ENCODE measurements at places on chromosomes 6 and 20.

DNA sequence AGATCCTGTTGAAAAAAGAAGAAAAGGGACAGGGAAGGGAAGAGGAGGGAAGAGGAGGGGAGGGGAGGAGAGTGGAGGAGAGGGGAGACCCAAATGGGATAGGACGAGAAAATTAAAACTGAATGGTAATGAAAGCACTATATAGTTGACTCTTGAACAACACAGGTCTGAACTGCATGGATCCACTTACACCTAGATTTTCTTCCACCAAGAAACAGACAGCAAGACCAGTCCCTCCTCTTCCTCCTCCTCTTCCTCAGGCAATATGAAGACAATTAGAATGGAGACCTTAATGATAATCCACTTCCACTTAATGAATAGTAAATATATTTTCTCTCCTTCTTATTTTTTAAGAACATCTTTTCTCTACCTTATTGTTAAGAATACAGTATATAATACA is 113.5 kb downstream of the EPB41L2 start:
- no peak for DNase-seq

GRCh38 chr6:90435207-90435899 is 138.7 kb upstream of the BACH2 start:
- no peak for DNase-seq

DNA sequence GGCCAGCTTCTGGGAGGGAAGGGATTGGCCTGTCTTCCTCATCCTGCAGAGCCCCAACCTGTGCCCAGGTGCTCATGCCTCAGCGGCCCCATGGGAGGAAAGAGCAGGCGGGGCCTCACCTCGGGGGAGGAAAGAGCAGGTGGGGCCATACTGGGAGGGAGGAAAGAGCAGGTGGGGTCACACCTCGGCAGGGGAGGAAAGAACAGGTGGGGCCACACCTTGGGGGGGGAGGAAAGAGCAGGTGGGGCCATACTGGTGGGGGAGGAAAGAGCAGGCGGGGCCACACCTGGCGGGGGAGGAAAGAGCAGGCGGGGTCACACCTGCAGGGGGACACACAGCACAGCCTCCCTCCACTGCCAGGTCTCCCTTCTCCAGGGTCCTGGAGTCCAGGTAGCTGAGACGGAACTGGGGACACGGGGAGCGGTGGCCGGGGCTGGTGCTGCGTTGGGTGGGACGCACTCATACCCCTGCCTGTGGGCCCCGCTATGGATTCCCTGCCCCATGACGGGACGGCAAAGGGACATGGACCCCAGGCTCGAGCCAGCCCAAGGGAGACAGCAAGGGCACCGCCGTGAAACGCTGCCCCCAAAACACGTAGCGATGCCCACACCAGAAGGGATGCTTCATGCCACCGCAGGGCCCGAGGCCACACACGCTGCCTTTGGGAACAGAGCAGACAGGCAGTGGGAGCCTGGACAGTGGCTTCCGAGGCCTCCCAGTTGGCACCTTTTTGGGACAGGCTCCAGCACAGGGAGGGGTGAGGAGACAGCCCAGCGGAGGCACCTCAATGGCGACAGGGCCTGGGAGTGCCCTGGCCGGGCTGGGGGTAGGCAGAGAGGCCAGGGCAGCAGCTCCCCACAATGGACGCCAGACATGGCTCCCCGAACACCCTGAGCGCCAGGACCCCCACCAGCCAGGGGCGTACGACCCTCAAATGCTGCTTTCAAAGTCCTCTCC is 43.3 kb upstream of the CHRNA4 start:
- DNase-seq = no peak

DNA sequence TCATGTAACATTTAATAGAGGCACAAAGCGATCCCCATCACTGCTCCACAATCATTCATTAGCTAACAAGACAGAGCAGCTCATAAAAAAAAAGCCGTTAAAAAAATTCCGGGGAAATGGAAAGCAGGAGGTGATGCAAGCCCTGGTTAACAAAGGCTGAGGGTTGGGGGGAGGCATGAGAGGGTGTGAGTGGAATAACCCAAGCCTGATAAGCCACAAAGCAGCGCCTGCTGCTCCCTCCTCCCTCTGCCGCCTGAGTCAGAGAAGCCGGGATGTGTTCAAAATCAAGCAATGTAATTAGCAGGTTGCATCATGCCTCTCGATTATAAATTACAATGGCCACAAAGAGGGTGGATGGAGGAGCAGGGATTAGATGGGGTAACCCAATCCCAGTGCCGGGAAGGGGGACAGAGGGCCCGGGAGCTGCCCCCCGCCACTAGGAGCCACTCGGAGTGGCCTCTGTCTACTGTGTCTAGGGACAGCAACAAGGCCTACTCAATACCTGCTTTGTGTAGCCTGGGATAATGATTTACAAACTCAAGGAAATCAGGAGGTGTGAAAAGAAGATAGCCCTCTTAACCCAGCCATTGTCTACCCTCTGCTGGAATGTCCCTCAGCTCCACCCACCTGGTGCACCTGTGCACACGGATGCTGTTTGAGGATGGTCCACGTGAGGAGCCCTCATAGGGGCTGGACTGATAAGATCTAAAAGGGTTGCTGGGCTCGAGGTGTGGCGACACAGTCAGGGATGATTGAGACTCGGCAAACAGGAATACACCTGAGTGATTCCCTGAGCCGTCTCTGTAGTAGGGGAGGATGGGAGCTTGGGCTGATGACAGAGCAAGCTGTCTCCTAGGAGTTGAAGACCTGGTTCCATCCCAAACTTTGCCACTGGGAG is 156.9 kb downstream of the VEGFA start:
- DNase-seq = no peak

DNA sequence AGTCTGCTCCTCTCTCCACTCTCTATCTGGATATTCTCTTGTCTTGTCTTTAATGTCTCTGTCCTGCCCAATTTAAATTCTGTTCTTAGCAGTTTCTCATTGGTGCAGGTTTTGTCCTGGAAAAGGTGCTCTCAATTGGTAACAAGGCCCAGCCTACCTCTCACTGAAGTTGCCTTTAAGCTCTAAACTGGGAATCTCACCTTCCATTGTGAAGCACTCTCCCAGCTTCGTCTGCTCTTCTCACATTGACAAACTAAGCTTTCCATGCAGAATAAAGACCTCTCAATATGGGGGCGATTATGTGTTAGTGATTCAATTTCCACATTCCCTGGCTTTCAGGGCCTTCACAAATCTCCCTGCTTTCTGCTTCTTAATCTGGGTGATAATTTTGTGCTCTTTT is 1712.2 kb downstream of the GRIK2 start:
- DNase-seq = no peak

DNA sequence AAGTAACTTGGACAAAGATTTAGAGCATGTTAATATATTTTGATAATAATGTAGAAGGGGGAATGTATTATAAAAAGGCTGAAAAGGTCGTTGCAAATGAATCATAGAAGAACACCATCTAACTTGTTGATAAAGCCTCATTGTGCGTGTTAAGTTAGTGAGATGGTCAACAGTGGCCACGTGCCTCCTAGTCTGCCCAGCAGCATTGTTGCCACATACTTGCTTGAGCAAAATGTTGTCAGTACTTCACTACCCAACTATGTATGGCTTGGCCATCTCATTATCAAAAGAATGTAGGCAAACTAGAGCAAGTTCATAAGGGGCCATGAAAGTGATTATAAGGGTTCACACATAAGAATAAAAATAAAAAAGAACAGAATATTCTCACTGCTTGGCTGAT is 84.6 kb downstream of the PHACTR1 start:
- DNase-seq = no peak

- no peak for DNase-seq
Measured at GRCh38 chr6:33935439-33936080, 131.8 kb upstream of the MLN start.

All from stimulated activated CD4-positive, alpha-beta T cell treated with anti-CD3 and anti-CD28 coated beads, Interleukin-4, amount 100 ng/mL, for 4 hours (primary cell).